ENCODE measurements at places on chromosomes 7 and 10. TPM values are rescaled to one million over a fixed set of nuclear protein-coding genes. Genes with fewer than 3 reads are reported as not detected.

Gene CARD11
- total RNA-seq: 3.9 TPM

Gene CALHM3
- total RNA-seq: 0.93 TPM

Gene RAB19
- not detected for total RNA-seq

Gene MEOX2
- 3.7 TPM for total RNA-seq

Gene TMEM184A
- 20.9 TPM for total RNA-seq

DNA sequence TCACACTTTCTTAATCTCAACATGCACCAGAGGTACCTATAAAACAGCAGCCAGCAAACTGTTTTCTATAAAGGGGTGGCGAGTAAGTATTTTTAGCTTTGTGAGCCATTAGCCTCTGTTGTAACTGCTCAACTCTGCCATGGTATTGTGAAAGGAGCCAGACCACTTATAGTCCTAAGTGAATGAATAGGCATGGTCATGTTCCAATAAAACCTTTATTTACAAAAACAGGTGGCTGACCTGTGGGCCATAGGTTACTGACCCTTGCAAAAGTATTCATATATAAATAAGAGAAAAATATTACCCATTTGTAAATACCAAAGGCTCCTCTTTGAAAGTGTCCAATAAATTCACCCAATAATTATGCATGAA, 50.3 kb downstream of the ICA1 start:
- no peak for DNase-seq

DNA sequence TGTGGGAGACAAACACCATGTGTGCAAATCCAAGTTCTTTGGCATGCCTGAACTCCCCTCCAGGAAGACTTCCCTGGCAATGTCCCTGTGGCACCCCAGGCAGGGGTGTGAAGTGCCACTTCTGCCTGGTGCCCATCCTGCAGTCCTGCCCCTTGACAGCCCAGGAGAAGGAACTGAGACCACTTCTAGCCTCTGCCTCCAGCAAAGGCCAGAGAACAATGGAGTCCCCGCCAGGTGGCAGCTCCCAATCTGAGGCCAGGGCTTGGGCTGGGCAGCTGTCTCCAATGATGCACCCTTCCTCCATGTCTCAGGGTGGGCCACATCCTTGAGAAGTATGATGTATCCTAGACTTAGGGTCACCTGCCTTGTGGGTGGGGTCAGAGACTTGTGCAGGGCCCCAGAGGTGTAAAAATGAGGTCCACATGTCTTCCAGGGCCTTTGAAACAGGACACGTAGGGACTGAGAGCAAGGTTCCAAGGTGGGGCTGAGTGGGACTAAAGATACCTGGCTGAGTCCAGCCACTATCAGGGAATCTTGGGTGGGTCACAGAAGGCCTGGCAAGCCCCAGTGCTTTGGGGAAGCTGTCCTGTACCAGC, 5.5 kb downstream of the FXYD4 start:
- no peak for DNase-seq

DNA sequence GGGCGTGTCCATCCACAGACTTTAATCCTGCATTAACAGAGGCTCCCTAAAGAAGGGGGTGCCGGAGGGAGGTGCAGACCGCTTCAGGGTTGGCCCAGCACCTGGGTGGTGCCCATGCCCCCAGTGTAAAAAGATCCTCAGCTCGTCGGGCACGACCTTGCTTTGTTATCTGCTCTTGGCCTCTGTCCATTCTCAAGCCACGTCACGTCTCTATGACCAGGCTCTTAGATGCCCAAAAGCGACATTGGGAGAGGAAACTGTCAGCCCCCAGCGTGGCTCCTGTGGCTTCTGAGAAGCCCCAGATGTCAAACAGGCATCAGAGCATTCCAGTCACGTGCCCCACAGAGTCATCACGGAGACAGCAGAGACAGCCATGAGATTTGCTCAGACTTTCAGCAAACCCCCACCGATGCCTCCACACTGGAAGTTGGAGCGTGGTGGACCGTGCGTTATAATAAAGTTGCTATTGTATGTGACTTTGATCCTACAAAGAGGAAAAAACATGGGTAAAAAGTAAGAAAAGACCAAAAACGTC, 55.5 kb downstream of the PTPRN2 start:
- DNase-seq: no peak

- DNase-seq: no peak
Observed at GRCh38 chr10:125551247-125551646, 131.7 kb downstream of the TEX36 start.

DNA sequence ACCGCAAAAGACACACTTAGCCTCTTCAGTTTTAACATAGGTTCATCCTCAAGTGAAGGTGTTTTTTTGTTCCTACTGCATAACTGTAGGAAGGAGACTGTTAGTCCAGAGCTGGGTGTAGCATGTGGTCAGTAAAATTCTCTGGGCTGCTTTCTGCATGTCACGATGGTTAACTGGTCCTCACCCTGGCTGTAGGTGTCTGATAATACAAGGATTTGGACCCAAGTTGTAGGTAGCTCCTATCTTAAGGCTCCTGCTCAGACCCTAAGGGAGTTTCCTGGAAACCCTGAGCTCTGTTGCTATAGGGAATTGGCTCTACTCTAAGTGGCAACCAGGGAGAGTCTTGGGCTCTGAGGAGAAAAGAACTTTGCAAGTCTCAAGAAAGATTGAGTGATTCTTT, 112.9 kb downstream of the SAMD9 start:
- DNase-seq: no peak

DNA sequence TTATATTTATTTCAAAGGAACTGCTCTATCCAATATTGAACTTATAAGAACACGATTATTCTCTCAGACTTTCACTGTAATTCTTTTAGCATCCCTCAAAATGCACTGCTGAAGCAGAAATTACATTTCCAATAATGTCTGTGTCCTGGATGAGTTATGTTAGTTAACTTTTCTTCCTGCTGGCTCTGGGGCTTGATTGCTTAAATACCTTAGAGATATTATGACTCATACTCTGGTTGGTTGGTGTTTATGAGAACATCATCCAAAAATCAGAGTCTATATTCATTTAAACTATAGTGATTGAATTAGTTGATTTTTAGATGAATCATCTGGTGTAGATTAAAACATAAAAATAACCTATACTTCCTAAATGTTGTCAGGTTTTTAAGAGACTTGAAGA, 246.3 kb upstream of the VWC2 start:
- DNase-seq: no peak

- DNase-seq: no peak
Observed at GRCh38 chr7:72924386-72924732, 536 bp upstream of the POM121 start.

Measured in testis (tissue), 5 donors.